ENCODE measurements at places on chromosomes 2 and 18.

DNA sequence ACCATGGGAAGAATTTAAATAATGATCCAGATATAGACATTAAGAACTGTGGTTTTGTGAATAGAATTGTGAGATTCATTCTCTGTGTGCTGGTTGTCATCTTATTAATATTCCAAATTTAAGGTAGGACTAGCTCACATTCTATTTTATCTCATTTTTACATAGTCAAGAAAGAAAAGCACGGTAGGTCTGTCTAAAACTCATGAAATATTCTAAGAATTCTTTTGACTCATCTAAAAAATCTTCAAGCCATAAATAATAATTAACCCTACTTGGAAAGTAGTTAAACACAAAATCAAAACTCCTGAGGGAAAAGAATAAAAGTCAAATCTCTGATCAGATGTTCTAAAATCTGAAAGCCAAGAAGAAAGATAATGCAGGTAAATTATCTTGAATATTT is 388.8 kb upstream of the CHAC2 start:
- DNase-seq = no peak

- DNase-seq = no peak
Observed at GRCh38 chr18:22320771-22321170, 96.9 kb downstream of the CTAGE1 start.

- DNase-seq = no peak
Observed at GRCh38 chr2:211408483-211408891, 852.1 kb downstream of the CPS1 start.

GRCh38 chr18:59383851-59384250 is 24.8 kb upstream of the LMAN1 start:
- DNase-seq = no peak

- no peak for DNase-seq
Observed at GRCh38 chr2:3113122-3113521, 264.5 kb downstream of the EIPR1 start.
